ENCODE measurements at places on chromosomes 11 and 22. TPM values are rescaled to one million over a fixed set of nuclear protein-coding genes. Genes with fewer than 3 reads are reported as not detected.

Gene PKNOX2
- 3.4 TPM for total RNA-seq

- no peaks in the 10 kb centered on the region for H3K36me3 ChIP-seq
- DNase-seq, result no peak
- H3K4me3 ChIP-seq, result peak overlapping the region; percentile 67
- peaks cover 12% of the 10 kb centered on the region for H3K4me1 ChIP-seq
- no peaks in the 10 kb centered on the region for H3K27me3 ChIP-seq
Observed at GRCh38 chr11:32829157-32829679, 509 bp upstream of the PRRG4 start.

- H3K27ac ChIP-seq, result no peak overlapping the region
- DNase-seq, result no peak
- no peak overlapping the region for H3K4me3 ChIP-seq
Observed at GRCh38 chr11:17230867-17231851, 23.4 kb upstream of the PIK3C2A start.

- no peaks in the 10 kb centered on the region for H3K27me3 ChIP-seq
- H3K36me3 ChIP-seq, result no peaks in the 10 kb centered on the region
- no peak overlapping the region for H3K27ac ChIP-seq
- DNase-seq, result no peak
- peaks cover 14% of the 10 kb centered on the region for H3K4me1 ChIP-seq
- no peak overlapping the region for H3K4me3 ChIP-seq
Observed at GRCh38 chr11:85821636-85822035, 10.7 kb upstream of the SYTL2 start.

Gene PRG3
- not detected for total RNA-seq

- H3K4me1 ChIP-seq, result peaks cover 72% of the 10 kb centered on the region
- no peaks in the 10 kb centered on the region for H3K36me3 ChIP-seq
- no peak for DNase-seq
- H3K4me3 ChIP-seq, result no peak overlapping the region
Observed at GRCh38 chr22:36022162-36022561, 6.5 kb downstream of the RBFOX2 start.

- H3K27ac ChIP-seq, result no peak overlapping the region
- H3K4me3 ChIP-seq, result no peak overlapping the region
- no peaks in the 10 kb centered on the region for H3K4me1 ChIP-seq
- no peaks in the 10 kb centered on the region for H3K36me3 ChIP-seq
Observed at GRCh38 chr22:22392131-22392530, 116.4 kb downstream of the ZNF280B start.

DNA sequence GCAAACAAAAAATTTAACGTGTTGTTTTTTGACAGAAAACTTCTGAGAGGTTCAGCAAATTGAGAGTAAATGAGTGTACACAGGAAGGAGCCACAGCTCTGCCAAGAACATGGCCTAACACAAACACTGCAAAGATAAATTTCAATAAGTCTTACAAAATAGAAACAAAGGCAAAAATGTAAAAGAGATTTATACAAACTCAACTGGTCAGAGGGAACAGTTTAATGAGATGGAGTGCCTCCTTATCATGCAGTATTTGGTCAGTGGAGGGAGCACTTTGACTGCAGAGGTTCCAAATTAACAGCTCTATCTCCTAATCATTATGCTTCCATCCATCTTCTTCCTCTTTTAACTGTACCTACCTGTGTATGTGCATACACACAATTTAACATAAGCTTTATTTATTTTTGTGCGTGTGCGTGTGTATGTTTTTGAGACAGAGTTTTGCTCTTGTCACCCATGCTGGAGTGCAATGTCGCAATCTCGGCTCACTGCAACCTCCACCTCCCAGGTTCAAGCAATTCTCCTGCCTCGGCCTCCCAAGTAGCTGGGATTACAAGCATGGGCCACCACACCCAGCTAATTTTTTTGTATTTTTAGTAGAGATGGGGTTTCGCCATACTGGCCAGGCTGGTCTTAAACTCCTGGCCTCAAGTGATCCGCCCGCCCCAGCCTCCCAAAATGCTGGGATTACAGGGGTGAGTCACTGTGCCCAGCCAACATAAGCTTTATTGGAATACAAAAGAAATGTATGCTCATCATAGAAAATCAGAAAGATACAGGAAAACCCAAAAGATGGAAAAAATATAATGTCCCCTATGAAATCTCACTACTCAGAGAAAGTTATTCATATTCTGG is 111.9 kb downstream of the MRTFA start:
- no peak for DNase-seq
- H3K27me3 ChIP-seq, result no peaks in the 10 kb centered on the region
- H3K4me3 ChIP-seq, result no peak overlapping the region
- H3K27ac ChIP-seq, result no peak overlapping the region
- no peaks in the 10 kb centered on the region for H3K36me3 ChIP-seq

DNA sequence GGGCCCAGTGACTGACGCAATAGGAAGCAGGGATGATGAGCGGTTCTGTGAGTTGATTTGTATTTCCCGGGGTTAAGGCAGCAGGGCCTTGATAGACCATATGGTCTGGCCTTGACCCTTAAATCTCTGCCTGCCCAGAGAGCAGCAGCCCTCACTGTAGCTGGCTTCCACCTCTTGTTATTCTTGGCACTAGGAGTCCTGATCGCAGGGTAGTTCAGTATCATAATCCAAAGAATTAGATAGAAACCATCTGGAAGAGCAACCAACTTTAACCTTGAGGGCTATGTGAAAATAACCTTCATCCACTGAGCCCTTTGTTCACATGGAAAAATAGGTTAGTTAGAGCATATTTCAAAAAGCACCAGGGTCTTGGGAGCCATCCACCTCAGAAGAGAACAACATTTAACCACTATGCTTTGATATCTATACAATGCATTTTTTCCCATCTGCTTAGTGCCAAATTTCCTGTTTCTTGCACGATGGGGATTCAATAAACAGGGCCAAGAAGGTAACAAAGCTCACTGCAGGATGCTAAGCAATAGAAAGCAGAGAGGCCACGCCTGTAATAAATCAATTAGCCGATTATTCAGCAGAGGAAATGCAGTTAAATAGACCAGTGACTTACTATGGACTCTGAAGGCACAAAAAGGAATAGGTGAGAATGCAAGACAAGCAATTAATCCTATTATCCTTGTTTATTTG is 761.3 kb downstream of the OPCML start:
- no peak overlapping the region for H3K27ac ChIP-seq
- no peak overlapping the region for H3K4me3 ChIP-seq
- no peak for DNase-seq
- no peaks in the 10 kb centered on the region for H3K27me3 ChIP-seq
- no peaks in the 10 kb centered on the region for H3K36me3 ChIP-seq

DNA sequence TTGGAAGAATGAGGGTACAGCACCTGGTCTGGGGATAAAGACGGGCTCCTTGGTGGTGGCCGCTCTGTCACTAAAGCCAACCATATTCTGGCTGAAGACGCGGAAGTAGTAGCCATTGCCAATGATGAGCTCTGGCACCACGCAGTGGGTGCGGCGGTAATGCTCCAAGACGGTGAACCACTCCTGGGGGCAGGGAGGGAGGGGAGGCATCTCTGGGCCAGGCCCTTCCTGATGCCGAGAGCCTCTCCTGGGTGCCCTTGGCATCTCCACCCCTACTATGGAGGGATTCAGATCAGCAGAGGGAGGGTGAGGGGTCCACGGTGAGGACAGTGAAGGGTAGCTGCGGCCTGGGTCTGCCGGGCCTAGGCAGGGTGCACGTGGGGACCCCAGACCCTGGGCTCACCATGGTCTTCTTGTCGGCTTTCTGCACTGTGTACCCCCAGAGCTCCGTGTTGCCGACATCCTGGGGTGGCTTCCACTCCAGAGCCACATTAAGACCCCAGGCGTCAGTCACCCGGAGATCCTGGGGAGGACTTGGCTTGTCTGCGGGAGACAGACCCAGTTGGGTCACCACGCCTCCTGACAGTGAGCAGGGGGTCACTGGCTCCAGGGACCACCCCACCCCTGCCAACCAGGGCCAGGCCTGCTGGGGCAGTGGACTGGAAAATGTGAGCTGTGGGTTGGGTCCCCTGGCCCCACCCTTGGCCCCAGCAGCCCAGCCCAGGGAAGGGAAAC is 19.5 kb downstream of the MYBPC3 start:
- peaks cover 13% of the 10 kb centered on the region for H3K4me1 ChIP-seq
- no peak overlapping the region for H3K4me3 ChIP-seq
- no peak for DNase-seq
- H3K27ac ChIP-seq, result no peak overlapping the region

DNA sequence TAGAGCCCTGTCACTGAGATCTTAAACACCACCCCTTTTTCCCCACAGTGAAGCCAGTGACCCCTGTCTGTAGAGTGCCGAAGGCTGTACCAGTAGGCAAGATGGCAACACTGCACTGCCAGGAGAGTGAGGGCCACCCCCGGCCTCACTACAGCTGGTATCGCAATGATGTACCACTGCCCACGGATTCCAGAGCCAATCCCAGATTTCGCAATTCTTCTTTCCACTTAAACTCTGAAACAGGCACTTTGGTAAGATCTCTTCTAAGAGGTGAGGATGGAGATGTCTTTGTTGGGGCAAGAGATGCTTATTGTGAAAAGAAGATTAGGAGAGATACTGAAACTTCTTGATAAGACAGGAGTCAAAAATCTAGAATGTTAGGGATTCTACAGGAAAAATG is 75.9 kb downstream of the JAM3 start:
- no peaks in the 10 kb centered on the region for H3K27me3 ChIP-seq
- no peak overlapping the region for H3K4me3 ChIP-seq
- H3K36me3 ChIP-seq, result peaks cover 31% of the 10 kb centered on the region
- no peak for DNase-seq
- H3K27ac ChIP-seq, result no peak overlapping the region

DNA sequence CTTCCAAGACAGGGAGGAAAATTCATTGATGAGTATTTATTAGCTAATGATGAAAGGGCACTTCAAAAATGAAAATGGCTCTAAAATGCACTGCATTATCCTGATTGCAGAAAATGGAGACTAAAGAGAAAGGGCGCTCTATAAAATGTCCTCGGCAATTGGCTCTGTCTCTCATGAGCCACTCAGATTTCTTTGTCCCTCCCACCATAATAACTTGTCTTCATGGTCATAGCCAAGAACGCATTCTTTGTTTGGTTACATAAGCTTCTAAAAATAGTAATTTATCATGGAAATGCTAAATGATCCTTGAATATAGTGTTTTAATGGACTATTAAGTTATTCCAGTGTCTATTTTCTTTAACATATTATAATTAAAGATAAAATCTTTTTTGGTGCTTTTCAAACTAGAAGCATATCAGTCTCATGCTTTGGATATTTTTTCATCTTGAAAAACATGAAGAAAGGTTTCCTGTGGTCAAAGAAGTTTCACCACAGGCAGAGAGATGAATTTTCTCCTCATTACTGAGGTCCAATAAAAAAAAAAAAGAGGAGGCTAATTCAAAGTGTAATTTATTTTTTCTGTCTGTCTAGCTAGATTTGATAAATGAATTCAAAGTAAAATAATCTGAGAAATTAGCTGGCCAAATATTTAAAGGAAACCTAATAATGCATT is 238.1 kb upstream of the BLID start:
- H3K27me3 ChIP-seq, result no peaks in the 10 kb centered on the region
- no peak overlapping the region for H3K4me3 ChIP-seq
- no peak for DNase-seq
- H3K36me3 ChIP-seq, result no peaks in the 10 kb centered on the region

GRCh38 chr11:72773291-72773690 is 20.6 kb downstream of the STARD10 start:
- H3K36me3 ChIP-seq, result no peaks in the 10 kb centered on the region
- DNase-seq, result no peak
- H3K4me1 ChIP-seq, result peaks cover 67% of the 10 kb centered on the region
- H3K27ac ChIP-seq, result peak overlapping the region; percentile 72

- no peaks in the 10 kb centered on the region for H3K4me1 ChIP-seq
- H3K27ac ChIP-seq, result no peak overlapping the region
- H3K27me3 ChIP-seq, result no peaks in the 10 kb centered on the region
- DNase-seq, result no peak
- no peak overlapping the region for H3K4me3 ChIP-seq
- H3K36me3 ChIP-seq, result no peaks in the 10 kb centered on the region
Observed at GRCh38 chr22:21673534-21674321, 7.9 kb downstream of the PPIL2 start.

GRCh38 chr11:6925636-6926207 is 504 bp upstream of the ZNF215 start:
- H3K4me1 ChIP-seq, result peaks cover 11% of the 10 kb centered on the region
- no peaks in the 10 kb centered on the region for H3K27me3 ChIP-seq
- peak overlapping the region; percentile 47 for H3K4me3 ChIP-seq

Gene MAP6
- 6.9 TPM for total RNA-seq

DNA sequence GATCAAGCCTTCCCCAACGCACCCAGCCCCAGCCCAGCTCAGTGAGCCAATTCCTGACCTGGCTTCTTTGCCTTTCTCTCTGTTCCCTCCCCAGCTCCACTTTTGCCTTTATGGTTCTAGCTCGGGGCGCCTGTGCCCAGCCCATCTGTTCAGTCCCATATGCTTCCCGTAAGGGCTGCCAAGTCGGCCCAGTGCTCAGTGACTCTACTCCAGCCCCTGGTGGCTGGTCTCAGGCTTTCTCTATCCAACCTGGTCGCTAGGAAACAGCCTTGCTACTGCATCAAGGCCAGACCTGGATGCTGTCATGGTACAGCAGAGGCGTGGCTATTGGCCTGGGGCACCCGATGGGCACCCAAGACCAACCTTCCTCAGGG is 178.0 kb downstream of the DSCAML1 start:
- H3K4me3 ChIP-seq, result no peak overlapping the region
- DNase-seq, result no peak
- no peaks in the 10 kb centered on the region for H3K27me3 ChIP-seq
- no peaks in the 10 kb centered on the region for H3K4me1 ChIP-seq
- H3K36me3 ChIP-seq, result no peaks in the 10 kb centered on the region
- H3K27ac ChIP-seq, result no peak overlapping the region

- no peaks in the 10 kb centered on the region for H3K36me3 ChIP-seq
- no peak for DNase-seq
- no peak overlapping the region for H3K27ac ChIP-seq
- H3K27me3 ChIP-seq, result no peaks in the 10 kb centered on the region
Observed at GRCh38 chr11:103545551-103545950, 436.3 kb downstream of the DYNC2H1 start.

DNA sequence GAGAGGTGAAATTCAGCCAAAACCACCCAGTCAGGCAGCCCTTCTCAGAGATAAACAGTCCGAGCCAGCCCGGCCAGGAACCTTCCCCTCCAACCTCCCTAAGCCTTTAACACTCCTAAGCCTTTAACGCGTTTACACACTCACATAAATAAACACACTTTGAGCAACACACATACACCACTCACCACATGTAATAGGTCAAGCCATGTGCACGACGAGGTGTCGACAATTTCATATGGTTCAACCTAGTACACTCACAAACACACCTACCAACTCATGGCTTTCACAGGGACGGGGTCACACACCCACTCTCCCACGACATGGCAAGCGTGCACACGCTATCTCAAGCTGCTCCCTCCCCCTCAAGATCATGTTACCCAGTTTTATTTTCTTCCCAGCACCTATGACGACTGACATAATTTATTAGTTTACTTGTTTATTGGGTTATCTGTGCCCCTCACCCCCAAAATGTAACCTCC is 15.5 kb downstream of the SLC43A1 start:
- H3K36me3 ChIP-seq, result peaks cover 8% of the 10 kb centered on the region
- DNase-seq, result no peak
- no peaks in the 10 kb centered on the region for H3K27me3 ChIP-seq

Measured in vagina (tissue), 2 donors.